Thoracic aorta (tissue), 2 donors: ENCODE measurements at places on chromosomes 6 and 20.
A peak's percentile ranks its signal among the peaks of the same experiment; 100 is the strongest.

DNA sequence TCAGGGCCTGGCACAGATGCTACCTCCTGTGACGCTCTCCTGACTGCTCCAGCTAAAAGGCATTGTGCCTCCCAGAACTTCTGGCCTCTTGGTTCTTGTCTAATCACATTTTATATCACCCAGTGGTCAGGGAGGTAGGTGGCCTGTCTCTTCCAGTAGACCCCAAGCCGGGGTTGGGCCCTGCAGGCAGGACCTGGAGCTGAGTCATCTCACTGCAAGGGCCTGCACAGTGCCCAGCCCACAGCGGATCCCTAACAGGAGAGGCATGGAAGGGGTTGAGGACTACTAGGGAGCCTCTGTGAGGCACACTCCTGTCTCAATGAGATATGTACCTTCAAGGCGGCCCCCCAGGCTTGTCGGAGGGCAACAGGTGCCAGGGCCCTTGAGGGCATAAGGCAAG is 6.4 kb downstream of the LEMD2 start:
- no peaks in the 10 kb centered on the region for H3K27me3 ChIP-seq
- H3K36me3 ChIP-seq, result peaks cover 53% of the 10 kb centered on the region
- no peak overlapping the region for H3K27ac ChIP-seq
- no peak overlapping the region for H3K4me3 ChIP-seq

- DNase-seq, result no peak
- H3K36me3 ChIP-seq, result no peaks in the 10 kb centered on the region
- no peak overlapping the region for H3K4me3 ChIP-seq
These were observed 9.1 kb upstream of the PBOV1 start for GRCh38 chr6:138227316-138227781.

DNA sequence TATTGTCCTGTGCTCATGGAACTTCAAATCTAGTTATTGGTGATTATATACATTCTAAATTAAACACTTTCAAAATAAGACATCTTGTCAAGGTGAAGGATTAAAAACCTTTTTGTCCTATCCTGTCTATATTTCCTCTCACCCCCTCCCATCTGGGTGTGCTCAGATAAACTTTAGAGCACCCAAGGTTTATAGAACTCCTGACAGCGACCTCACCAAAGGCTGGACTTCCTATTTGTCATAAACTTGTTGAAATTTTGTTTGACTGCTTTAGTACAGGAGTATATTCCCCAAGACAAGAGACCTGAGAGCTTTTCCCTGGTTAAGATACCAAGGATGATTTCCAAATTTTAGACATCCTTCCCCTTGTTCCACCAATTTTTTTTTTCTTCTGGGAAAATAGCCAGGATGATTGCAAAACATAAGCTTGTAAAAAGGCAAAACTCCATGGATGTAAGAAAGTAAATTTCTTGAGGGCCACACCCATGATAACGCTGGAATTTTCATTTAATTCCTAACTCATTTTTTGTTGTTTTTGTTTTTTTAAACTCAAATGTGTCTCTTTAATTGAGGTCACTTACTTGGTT is 33.0 kb downstream of the CARMIL1 start:
- H3K4me3 ChIP-seq, result peak overlapping the region; percentile 46
- H3K4me1 ChIP-seq, result peaks cover 65% of the 10 kb centered on the region
- DNase-seq, result no peak
- H3K36me3 ChIP-seq, result no peaks in the 10 kb centered on the region

GRCh38 chr6:159929819-159930218 is 39.0 kb downstream of the MAS1 start:
- H3K4me1 ChIP-seq, result peaks cover 32% of the 10 kb centered on the region
- H3K27me3 ChIP-seq, result no peaks in the 10 kb centered on the region
- no peak overlapping the region for H3K4me3 ChIP-seq
- H3K27ac ChIP-seq, result no peak overlapping the region
- no peak for DNase-seq

- DNase-seq, result peak; percentile 80
- H3K4me1 ChIP-seq, result no peaks in the 10 kb centered on the region
- peak overlapping the region; percentile 66 for H3K4me3 ChIP-seq
These were observed 11.1 kb downstream of the FAM110A start for GRCh38 chr20:844473-845225.

GRCh38 chr6:151130329-151130728 is 109.4 kb upstream of the AKAP12 start:
- no peak overlapping the region for H3K4me3 ChIP-seq
- no peak overlapping the region for H3K27ac ChIP-seq
- H3K27me3 ChIP-seq, result no peaks in the 10 kb centered on the region
- no peak for DNase-seq
- H3K36me3 ChIP-seq, result no peaks in the 10 kb centered on the region

GRCh38 chr6:150841697-150842096 is 23.8 kb upstream of the MTHFD1L start:
- no peak overlapping the region for H3K27ac ChIP-seq
- DNase-seq, result no peak
- H3K4me3 ChIP-seq, result no peak overlapping the region

DNA sequence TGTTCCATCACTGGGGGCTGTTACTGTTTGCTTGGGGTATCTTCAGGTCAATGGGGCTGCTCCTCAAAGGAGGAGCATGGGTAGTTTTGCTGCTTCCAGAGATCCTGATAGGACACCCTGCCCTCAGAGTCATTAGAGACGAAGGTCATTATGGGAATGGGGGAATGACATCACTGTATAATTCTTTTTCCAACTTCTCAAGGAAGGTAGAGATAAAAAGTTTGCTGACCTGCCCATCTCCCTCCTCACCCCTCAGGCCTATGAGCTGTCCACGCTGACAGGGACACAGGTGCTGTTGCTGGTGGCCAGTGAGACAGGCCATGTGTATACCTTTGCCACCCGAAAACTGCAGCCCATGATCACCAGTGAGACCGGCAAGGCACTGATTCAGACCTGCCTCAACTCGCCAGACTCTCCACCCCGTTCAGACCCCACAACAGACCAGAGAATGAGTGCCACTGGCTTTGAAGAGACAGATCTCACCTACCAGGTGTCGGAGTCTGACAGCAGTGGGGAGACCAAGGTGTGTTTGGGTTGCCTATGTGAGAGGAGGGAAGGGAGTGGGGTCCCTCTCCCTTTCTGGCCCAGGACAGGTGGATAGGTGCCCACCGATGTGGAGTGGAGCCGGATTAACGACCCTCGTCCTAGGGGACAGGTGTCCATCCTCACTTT is 2.7 kb downstream of the SRF start:
- no peak for DNase-seq
- H3K4me1 ChIP-seq, result peaks cover 48% of the 10 kb centered on the region
- H3K27me3 ChIP-seq, result no peaks in the 10 kb centered on the region
- peaks cover 25% of the 10 kb centered on the region for H3K36me3 ChIP-seq
- H3K4me3 ChIP-seq, result peak overlapping the region; percentile 96

GRCh38 chr6:133948472-133948871 is 4.6 kb upstream of the TBPL1 start:
- no peak overlapping the region for H3K4me3 ChIP-seq
- no peak for DNase-seq
- H3K36me3 ChIP-seq, result no peaks in the 10 kb centered on the region
- H3K27ac ChIP-seq, result no peak overlapping the region
- H3K4me1 ChIP-seq, result no peaks in the 10 kb centered on the region

- no peak overlapping the region for H3K27ac ChIP-seq
- H3K27me3 ChIP-seq, result no peaks in the 10 kb centered on the region
- no peaks in the 10 kb centered on the region for H3K36me3 ChIP-seq
These were observed 29.4 kb downstream of the LRP11 start for GRCh38 chr6:149834513-149835481.

- peak overlapping the region; percentile 94 for H3K4me3 ChIP-seq
- peaks cover 19% of the 10 kb centered on the region for H3K4me1 ChIP-seq
- DNase-seq, result peak; percentile 29
These were observed 697 bp downstream of the PPT2 start for GRCh38 chr6:32154514-32155161.

DNA sequence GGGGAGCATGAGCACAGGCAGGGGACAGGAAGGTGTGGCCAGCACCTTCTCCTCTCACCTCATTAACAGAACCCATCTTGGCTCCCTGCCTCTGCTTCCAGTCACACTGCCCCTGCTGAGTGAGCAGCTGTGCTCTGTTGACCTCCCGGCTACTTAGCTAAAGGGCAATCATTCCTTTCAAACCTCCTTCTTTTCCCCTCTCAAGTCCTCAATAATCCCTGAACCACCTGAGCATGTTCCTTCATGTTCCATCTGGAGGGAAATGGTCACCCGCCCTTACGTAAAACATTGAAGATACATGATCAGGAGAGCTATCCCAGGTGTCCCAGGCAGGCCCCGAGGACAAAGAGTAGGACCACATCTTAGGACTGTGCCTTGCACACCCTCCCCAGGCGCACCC is 21.7 kb upstream of the MRPS10 start:
- no peaks in the 10 kb centered on the region for H3K4me1 ChIP-seq
- peaks cover 6% of the 10 kb centered on the region for H3K36me3 ChIP-seq
- no peak overlapping the region for H3K27ac ChIP-seq
- no peak for DNase-seq
- H3K4me3 ChIP-seq, result no peak overlapping the region
- H3K27me3 ChIP-seq, result no peaks in the 10 kb centered on the region

- H3K27ac ChIP-seq, result no peak overlapping the region
- no peak for DNase-seq
- no peaks in the 10 kb centered on the region for H3K36me3 ChIP-seq
- no peaks in the 10 kb centered on the region for H3K27me3 ChIP-seq
- no peak overlapping the region for H3K4me3 ChIP-seq
These were observed 37.4 kb upstream of the RIPPLY2 start for GRCh38 chr6:83815631-83816272.

DNA sequence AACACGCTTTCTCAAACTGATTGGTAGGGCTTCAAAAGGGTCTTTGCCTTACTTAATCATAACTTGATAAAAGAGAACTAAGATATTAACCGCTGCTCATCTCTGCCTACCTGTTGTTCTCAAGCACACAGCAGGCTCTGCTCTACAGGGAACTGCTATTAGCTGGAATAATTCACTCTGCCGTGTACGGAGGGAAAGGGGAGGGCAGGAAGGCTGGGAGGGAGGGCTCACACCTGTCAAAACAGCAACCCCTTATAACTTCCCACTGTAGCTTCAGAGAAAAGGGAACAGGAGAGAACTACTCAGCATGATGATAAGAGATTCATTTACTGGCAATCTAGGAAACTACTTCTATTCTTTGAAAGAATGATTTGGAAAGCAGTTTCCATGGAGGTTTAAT is 75.1 kb downstream of the ZMYND8 start:
- H3K4me3 ChIP-seq, result no peak overlapping the region
- no peak for DNase-seq
- no peak overlapping the region for H3K27ac ChIP-seq
- no peaks in the 10 kb centered on the region for H3K27me3 ChIP-seq

GRCh38 chr20:63968928-63969760 is 586 bp downstream of the ZNF512B start:
- no peak overlapping the region for H3K27ac ChIP-seq
- H3K36me3 ChIP-seq, result peaks cover 9% of the 10 kb centered on the region
- peak overlapping the region; percentile 80 for H3K4me3 ChIP-seq
- H3K27me3 ChIP-seq, result no peaks in the 10 kb centered on the region
- DNase-seq, result no peak
- H3K4me1 ChIP-seq, result peaks cover 25% of the 10 kb centered on the region

- peaks cover 7% of the 10 kb centered on the region for H3K4me1 ChIP-seq
- DNase-seq, result no peak
- no peak overlapping the region for H3K27ac ChIP-seq
- no peak overlapping the region for H3K4me3 ChIP-seq
These were observed 22.8 kb upstream of the SLC23A2 start for GRCh38 chr20:5024103-5024502.

DNA sequence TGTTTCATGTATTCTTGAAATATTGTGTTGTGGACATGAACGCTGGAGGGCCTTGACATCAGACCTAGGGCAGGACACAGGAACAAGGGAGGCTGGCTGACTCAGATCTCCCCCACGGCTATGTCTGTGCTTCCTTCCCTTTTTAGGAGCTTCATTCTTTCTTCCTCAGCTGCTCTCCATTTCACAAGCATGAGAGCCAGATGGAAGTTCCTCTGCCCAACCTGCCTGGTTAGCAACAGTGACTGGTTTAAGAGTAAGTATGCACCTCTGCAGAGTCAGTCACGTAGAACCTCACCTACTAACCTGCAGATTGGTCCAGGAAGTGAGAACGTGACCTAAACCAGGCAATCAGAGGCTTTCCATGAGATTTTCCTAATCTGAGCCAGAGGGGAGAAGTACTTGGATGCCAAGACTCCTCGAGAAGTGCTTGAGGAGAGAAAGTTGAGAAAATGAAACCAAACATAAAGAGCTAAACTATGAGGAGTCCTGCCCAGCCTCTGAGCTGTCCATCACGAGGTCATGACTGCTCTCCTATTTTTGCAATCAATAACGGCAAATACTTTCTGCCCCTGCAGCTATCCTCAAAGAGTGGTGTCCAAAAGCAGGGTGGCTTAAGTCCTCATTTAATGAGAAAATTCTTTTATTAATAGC is 465.2 kb upstream of the CITED2 start:
- H3K4me1 ChIP-seq, result no peaks in the 10 kb centered on the region
- H3K4me3 ChIP-seq, result peak overlapping the region; percentile 54
- no peaks in the 10 kb centered on the region for H3K27me3 ChIP-seq
- H3K36me3 ChIP-seq, result no peaks in the 10 kb centered on the region

DNA sequence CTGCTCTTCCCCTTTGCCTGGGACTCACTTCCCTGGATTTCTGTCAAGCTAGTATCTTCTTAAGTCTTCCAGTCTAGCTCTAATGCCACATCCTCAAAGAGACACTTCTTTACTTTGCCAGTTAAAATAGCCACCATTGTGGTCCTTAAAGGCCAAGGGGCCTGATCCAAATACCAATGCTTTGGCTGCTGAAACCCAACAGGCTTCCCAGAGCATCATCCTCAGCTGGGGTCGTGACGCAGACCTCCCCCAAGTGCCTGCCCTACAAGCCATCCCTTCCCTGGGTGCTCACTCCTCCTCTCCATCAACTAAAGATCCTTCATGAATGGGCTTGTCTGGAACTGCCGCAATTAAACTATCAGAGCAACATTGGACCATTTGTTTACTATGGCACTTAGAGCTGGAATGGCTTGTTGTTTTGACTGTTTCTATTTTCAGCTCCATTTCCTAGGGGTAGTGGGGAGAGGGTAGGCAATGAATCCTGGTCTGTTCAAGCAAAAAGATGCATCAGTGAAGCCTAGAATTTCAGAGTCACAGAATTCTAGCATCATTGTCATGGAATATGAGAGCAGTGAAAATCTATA is 79.6 kb upstream of the SIRPA start:
- H3K36me3 ChIP-seq, result no peaks in the 10 kb centered on the region
- peak overlapping the region; percentile 47 for H3K4me3 ChIP-seq
- H3K27me3 ChIP-seq, result no peaks in the 10 kb centered on the region
- DNase-seq, result no peak
- H3K27ac ChIP-seq, result peak overlapping the region; percentile 75
- H3K4me1 ChIP-seq, result peaks cover 65% of the 10 kb centered on the region

DNA sequence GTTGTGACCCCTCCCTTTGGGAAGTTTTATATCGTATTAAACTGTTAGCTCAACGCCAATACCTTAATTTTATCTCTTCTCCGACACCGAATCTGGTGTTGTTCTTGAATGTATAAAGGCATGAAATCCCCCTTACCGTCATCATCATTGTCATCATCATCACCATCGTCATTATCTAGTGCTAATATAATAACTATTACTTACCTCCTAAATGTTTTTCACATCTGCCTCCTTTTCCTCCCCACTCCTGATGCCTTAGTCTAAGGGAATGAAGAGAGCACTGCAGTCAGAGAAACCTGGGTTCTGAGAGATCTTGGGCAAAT is 677 bp upstream of the ZBTB24 start:
- no peaks in the 10 kb centered on the region for H3K27me3 ChIP-seq
- H3K27ac ChIP-seq, result peak overlapping the region; percentile 10
- H3K4me1 ChIP-seq, result peaks cover 24% of the 10 kb centered on the region
- peak overlapping the region; percentile 96 for H3K4me3 ChIP-seq

GRCh38 chr20:56731476-56731875 is 102.4 kb downstream of the TFAP2C start:
- H3K4me3 ChIP-seq, result no peak overlapping the region
- no peak overlapping the region for H3K27ac ChIP-seq
- H3K27me3 ChIP-seq, result peaks cover 3% of the 10 kb centered on the region
- H3K36me3 ChIP-seq, result no peaks in the 10 kb centered on the region
- DNase-seq, result no peak
